ENCODE measurements at places on chromosomes 2 and 18. TPM values are rescaled to one million over a fixed set of nuclear protein-coding genes. Genes with fewer than 3 reads are reported as not detected.

The TRAPPC12 gene
- 73.1 TPM for total RNA-seq

The APOB gene
- not detected for total RNA-seq

The MBOAT2 gene
- 6.9 TPM for total RNA-seq

The ST6GAL2 gene
- total RNA-seq, result not detected

The TBR1 gene
- total RNA-seq, result not detected

The SNORC gene
- total RNA-seq, result 2.1 TPM

The VSNL1 gene
- total RNA-seq, result not detected

GRCh38 chr2:19890104-19890503, 11.7 kb downstream of the TTC32 start:
- DNase-seq, result no peak

DNA sequence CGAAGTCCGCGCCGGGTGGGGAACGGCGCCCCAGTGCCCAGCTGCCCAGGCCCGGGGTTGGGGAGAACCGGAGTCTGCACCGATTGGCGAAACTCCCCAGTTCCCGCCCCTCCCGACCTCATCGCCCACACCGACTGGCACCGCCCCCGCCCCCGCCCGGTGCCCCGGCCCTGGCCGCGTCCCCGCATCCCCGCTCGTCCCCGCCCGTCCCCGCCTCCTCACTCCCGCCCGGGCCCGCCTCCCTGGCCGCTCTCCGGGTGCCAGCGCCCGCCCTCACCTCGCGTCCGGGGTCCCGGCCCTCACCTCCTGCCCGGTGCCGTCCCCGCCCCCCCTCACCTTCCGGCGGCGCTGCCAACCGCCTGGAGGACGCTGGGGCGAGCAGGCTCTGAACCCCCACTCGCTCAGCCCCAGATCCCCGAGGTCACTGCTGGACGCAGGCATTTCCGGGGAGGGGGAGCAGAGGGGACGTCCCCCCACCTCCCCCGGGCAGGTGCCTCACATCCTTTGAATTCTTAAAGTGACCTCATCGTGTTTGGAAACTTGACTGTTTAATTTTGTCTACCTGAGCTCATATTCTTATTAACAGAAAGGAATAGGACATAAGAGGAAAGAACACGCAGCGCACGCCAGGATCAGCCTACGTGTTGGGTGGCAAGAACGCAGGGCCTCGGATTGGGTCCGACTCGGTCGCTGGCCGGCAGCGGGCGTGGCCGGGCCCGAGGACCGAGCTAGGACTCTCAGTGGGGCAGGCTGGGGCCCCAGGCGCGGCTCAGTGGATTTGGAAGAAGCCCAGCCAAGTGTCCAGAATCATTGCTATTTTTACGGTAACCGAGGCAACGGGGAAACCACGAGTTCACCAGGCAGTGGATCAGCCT, at the start of gene FAM110C:
Gene FAM110C (minus strand): TSS at position 35 of the 875 bp plus-strand sequence. CDS start 120 bp downstream, outside the sequence.
- peak; percentile 59 for DNase-seq

DNA sequence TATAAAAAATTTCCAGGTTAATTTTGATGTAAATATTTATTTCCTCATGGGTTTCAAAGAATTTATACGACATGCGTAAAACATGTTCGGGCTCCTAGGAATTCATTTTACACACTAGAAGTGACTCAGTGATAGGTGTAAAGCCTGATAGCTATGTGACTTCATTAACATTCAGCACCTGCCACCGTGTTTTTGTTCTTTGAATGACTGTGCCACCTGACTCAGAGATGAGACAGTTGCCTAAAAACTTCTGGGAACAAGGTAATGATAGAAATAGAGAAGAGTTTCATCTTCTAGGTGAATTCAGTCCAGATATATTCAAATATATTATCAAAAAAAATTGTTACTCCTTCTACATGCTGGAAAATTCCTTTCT, 10.0 kb downstream of the IL1R2 start:
- peak; percentile 75 for DNase-seq

GRCh38 chr2:216536734-216537210, 38.1 kb downstream of the RPL37A start:
- no peak for DNase-seq

GRCh38 chr18:48784656-48785055, 166.1 kb downstream of the SMAD7 start:
- DNase-seq, result no peak

DNA sequence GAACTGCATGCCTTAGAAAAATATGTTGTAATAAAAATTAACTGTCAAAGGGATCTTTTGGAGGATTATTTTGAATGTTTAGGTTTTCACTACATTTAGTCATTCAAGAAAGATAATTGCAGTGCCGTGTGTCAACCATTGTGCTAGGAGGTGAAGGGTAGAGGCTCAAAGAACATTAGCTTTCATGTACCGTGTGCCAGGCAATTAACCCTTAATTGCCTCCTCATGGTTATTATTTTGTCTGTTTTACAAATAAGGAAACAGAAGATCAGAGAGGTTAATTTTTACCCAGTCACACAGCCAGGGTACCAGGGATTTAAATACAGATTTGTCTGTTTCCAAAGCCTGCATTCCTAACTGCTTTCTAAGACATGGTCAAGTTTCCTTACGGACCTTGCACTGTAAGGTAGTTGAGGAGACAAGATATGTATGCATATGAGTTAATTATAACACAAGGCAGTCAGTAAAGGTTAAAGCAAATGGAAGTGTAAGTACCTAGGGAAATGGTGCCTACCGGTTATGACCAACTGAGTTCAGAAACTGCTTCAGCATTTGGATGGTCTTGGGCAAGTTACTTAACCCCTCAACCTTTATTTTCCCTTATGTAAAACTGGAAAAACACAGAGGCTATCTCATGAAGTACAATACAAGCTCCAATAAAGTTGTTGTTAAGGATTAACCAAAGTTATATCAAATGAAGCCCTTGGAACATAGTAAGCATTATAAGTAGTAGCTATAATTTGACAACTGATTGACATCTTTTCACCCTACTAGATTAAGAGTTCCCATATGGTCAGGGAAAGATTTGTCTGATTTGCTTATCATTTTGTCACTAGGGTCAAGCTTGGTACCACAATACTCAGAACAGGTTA, 434.9 kb downstream of the MBD2 start:
- no peak for DNase-seq

GRCh38 chr2:73749314-73749713, 12.2 kb upstream of the TPRKB start:
- no peak for DNase-seq

DNA sequence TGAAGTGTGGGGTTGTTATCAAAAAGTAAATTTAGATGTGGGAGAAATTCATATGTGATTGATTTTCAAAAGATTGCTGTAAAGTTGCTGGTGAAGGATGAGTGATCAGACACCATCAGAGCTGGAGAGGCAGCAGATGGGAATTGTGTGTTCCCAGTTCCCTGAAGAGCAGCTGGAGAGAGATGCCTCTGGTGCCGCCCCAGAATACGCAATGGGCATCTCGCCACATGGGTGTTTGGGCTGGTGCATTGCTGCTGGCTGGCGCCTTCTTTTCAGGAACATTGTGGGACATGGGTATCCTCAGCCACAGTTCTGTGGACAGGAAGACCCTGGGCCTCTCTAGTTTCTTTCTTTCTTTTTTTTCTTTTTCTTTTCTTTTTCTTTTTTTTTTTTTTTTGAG, 11.9 kb downstream of the ATG4B start:
- no peak for DNase-seq

All from activated CD4-positive, alpha-beta T cell treated with anti-CD3 and anti-CD28 coated beads for 36 hours (primary cell).